ENCODE measurements at places on chromosomes 1 and 21.

- no peak for DNase-seq
Observed at GRCh38 chr1:19329611-19330010, 17.5 kb downstream of the SLC66A1 start.

DNA sequence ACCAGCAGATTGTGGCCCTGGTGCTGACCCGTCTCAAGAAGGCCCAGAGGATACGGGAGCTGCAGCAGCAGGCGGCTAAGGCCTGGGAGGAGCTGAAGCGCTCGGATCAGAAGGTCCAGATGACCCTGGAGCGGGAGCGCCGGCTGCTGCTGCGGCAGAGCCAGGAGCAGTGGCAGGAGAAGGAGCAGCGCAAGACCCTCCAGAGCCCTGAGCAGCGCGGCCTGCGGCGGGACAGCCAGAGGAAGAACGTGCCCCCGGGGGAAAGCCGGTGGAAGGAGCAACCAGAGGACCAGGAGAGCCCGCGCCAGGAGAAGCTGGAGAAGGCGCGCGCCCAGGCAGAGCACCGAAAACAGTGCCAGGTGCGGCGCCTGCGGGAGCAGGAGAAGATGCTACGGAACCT is 1.0 kb downstream of the CCDC185 start:
- no peak for DNase-seq

DNA sequence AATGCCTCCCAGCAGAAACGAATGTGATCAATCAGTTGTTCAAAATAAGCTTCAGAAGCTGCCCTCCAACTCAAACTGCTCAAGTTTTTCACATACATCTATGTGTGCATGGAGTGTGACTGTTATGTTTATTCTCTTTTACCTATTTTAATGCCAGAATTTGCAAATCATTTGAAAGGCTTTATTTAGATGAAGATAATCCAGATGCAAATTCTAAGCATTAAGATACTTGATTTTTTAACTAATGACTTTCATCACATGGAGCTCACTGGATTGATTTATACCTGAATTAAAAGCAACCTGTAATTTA is 69.5 kb downstream of the PLD5 start:
- DNase-seq: no peak

DNA sequence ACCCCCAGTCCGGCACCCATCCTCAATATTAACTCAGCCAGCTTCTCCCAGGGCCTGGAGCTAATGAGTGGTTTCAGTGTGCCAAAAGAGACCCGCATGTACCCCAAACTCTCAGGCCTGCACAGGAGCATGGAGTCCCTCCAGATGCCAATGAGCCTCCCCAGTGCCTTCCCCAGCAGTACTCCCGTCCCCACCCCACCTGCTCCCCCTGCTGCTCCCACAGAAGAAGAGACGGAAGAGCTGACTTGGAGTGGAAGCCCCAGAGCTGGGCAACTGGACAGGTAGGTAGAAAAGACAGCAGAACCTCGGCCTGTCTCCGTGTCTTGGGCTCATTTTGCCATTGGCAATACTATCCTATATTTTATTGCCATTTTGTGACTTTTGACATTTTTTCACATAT is 45.4 kb upstream of the IPO9 start:
- no peak for DNase-seq

- no peak for DNase-seq
Observed at GRCh38 chr1:41323243-41323642, 38.0 kb upstream of the FOXO6 start.

DNA sequence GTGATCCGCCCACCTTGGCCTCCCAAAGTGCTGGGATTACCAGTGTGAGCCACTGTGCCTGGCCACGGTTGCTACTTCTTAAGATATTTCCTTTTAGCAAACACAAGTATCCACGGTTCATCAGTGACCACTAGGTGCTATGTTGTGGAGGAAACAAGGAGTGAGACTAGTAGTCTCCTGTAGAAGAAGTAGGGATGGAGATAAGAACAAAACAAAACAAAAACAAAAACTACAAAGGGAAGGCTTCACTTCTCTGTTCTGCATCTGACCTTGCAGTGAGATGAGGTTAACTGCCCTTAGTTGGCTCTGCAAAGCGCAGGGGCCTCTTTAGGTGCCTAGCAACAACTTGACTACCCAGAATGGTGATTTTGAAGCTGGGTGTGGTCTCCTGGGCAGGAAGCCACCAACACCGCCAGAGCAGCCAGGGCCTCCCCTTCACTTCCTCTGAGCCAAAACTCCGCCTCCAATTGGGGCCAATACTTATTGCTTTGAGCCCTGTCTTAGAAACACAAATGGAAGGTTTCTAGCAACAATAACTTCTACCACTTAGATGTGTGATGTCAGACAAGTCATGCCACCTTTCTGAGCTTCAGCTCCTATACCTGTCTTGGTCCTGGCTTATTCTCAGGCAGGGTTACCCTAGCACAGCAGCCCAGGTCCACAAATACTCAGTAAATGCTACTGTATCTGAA is 12.8 kb upstream of the CDC42 start:
- no peak for DNase-seq

DNA sequence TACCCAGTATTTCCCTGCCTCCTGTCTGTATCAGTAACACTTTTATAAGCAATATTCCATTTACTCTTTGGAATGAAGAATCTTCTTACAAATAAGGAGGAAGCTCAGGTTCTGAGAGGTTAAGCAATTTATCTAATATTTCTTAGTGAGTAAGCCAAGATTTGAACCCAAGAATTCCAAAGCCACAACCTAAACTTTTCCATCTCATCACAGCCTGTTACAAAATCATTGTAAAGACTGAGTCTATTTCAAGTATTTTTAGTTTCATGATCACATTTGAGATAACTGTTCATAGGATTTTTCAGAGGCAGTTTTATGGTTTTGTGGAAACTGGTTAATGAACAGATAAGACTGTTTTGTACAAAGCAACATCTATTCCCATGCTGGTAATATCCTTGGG is 29.8 kb upstream of the HHAT start:
- DNase-seq: no peak

GRCh38 chr1:67759066-67759465 is 74.1 kb downstream of the GADD45A start:
- DNase-seq: no peak

Data from cortex of kidney (tissue), 1 donor.